Inflammatory macrophage treated with lipopolysaccharide for 1 hour (primary cell): ENCODE measurements at places on chromosomes 5 and 9.

GRCh38 chr5:54965806-54966205 is 19.6 kb downstream of the ESM1 start:
- no peak for DNase-seq

DNA sequence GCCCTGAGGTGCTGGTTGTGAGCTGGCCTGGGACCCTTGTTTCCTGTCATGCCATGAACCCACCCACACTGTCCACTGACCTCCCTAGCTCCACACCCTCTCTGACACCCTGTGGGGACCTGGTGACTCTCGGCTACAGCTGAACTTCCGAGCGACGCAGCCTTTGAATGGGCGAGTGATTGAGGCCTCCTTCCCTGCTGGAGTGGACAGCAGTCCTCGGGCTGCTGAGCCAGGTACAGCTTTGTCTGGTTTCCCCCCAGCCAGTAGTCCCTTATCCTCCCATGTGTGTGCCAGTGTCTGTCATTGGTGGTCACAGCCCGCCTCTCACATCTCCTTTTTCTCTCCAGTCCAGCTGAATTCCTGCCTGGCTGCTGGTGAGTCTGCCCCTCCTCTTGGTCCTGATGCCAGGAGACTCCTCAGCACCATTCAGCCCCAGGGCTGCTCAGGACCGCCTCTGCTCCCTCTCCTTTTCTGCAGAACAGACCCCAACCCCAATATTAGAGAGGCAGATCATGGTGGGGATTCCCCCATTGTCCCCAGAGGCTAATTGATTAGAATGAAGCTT is 6.1 kb downstream of the CA9 start:
- DNase-seq: no peak

GRCh38 chr9:119852390-119852789 is 483.2 kb upstream of the BRINP1 start:
- DNase-seq: no peak

GRCh38 chr5:160185626-160186360 is 43.5 kb upstream of the FABP6 start:
- peak; percentile 35 for DNase-seq

DNA sequence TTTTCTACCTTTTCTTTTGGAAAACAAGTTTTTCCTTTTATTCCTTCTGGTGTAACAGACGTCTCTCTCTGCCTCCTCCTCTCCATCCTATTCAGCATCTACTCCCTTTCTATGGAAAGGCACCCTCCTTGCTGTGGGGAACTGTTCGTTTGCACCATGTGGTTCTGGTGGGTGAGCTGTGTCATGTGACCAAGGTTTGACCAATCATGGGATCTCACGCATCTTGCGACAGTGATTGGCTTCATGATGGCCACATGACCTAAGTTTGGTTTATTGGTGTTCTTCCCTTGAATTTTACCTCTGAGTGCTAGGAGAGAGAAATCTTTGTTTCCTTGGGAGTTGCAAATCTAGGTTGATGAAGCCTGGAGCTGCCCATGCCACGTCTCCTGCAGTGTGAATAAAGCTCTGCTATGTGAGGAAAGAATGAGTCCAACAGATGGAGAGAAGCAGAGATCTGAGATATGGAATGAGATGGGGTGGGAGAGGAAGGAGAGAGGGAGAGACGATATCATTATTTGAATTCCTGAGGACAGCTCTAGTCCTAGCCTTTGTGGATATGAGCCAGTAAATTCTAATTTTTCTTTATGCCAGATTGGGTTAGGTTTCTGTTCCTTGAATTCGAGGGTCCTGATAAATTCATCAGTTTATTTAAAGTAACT is 178.8 kb upstream of the IL12B start:
- no peak for DNase-seq
